Left forelimb (tissue), 1 donor: ENCODE measurements at places on chromosomes 13 and 19.
A peak's percentile ranks its signal among the peaks of the same experiment; 100 is the strongest.

GRCh38 chr13:100565286-100565685, 23.3 kb downstream of the GGACT start:
- DNase-seq: no peak

- DNase-seq: no peak
Measured at GRCh38 chr19:27654266-27654990, 1558.5 kb downstream of the UQCRFS1 start.

DNA sequence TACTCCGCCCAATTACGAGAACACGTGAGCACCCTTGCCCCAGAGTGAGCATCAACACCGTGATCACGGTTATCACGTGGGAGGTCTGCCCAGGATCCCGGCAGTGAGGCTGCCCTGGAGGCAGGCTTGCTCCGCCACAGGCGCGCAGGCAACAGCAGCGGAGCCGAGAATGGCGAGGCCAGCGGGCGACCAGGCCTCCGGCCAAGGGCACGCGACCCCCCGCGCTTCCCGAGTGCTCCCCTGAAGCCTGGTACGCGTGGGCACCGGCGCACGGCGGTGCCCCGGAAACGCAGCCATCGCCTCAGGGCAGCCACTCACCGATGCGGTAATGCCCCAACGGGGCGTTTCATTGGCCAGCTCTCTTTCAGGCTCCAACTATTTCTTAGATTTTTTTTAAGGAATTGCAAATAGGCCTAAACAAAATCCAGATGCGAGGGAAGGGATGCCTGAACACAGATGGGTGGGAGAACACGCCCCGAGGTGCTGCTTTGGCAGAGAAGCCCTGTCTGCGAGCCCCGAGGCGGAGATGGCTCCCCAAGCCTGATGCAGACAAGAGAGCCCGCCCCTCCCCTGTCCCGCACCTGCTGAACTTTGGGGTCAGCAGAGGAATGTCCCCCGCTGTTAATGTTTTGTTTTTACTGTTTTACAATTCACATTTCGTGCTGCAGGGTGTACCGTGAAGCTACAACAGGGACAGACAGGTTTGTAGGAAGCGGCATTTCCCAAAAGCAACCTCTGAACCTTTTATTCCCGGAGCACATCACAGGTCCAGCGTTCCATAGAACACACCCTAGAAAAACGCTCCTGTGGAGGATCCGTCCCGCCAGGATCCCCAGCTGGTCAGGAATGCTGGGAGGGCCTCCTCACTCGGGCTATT, 132.7 kb downstream of the ZDHHC20 start:
- DNase-seq: no peak

DNA sequence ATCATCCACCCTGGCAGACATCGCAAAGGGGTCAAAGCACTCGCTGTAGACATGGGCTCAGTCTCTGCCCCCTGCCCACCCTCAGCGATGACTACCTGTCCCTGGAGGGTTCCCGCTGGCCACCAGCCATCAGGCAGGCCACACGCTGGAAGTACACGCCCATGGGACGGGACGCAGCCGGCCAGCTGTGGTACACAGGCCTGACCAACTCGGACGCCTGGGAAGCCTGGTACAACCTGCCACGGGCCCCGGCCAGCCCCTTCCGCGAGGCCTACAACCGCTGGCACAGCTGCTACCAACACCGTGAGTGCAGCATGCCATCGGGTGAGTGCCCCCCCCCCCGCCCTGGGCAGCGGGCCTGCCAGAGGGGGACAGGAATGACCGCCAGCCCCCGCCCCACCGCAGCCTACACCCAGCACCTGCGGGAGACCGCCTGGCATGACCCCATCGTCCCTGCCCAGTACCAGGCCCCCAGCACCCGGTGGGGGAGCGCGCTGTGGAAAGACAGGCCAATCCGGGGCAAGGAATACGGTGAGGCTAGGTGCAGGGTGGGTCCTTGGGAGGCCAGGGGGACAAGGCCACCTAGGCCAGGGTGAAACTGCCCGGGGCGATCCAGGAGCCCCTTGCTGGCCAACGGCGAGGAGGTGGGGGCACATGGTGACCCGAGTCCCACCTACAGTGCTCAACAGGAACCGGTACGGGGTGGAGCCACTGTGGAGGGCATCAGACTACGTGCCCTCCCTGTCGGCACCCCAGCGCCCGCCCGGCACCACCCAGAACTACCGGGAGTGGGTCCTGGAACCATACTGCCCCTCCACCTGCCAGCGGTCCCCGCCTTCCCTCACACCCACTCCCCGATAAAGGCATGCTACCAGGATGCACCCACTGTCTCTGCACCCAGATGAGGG, 4.4 kb downstream of the TEKTIP1 start:
- DNase-seq: no peak

DNA sequence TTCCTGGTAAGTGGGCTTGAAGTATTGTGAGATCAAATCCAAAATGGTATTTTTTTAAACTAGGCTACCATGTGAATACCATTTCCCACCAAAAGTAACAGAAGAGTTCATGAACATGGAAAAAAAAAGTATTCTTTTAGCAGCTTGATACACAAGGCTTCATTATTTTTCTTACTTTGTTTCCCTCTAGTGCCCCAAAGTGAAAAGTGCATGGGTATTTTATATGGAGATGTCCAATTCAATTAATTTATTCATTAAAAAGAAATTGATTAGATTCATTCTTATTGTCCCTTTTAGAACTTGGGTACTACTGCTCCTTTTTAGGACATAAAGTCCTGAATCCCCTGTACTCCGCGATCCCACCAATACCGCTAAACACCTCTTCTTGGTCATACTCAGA, 28.6 kb upstream of the SCEL start:
- no peak for DNase-seq

GRCh38 chr13:102761071-102761470, 12.5 kb downstream of the TEX30 start:
- DNase-seq: no peak

- DNase-seq: no peak
Measured at GRCh38 chr13:109858319-109858718, 71.9 kb upstream of the IRS2 start.

GRCh38 chr19:54916822-54917221, 10.9 kb downstream of the NCR1 start:
- DNase-seq: no peak

DNA sequence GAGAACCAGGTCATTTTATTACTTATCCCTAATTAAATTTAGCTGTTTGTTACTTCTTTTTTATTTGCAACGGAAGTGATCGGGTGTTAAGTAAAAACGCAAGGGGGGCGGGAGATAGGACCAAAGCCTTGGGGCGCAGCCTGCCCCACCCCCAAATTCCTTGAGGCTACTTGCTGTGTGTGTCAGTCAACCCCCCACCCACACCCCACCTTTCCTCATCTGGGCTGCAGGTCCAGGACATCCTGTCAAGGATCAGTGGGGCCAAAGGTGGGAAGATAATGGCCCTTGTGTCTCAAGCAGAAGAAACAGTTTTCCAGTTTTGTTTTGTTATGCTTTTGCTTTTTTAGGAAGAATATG, 1.2 kb upstream of the FOXO1 start:
- no peak for DNase-seq

DNA sequence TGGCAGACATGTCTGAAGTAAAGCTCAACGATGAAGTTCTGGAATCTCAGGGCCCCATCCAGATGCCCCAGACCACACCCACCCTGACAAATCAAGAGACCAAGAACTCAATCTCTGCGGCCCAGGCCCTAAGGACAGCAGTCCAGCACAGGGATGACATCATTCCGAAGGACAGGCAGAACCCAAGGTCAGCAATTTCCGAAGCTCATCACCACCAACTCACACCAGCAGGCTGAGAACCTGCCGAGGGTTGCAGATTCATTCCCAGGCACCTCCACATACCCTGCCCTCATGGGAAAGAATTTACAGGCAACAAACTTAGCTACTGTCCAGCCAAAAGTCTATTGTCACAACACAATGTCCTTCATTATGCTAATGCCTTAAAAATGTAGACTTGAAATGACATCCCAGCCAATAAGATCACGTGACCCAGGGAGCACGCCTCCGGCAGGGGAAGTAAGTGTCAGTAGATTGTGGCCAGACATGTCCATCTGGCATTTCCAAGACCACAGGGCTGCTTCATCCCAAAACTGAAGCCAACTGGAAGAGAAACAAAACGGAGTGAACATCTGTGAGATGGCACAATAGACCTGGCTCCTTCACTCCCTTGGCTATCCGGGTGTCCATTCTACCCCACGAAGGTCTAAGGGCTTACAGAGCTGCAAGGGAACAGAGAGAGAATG, 98.8 kb downstream of the CRYL1 start:
- DNase-seq: no peak

DNA sequence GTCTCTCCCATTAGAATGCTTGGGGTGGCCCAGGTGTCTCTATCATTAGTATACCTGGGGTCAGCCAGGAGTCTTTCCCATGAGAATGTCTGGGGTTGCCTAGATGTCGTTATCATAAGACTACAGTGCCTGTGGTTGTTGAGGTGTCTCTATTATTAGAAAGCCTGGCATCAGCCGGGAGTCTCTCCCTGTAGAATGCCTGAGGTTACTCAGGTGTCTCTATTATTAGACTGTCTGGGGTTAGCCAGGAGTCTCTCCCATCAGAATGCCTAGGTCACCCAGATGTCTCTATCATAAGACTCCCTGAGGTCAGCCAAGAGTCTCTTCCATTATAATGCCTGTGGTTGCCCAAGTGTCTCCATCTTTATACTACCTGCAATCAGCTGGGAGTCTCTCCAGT, 1541.1 kb downstream of the UQCRFS1 start:
- peak; percentile 8 for DNase-seq

- no peak for DNase-seq
Measured at GRCh38 chr13:113740286-113740556, 18.8 kb upstream of the TMEM255B start.

GRCh38 chr19:17778251-17778967, 16.5 kb upstream of the B3GNT3 start:
- DNase-seq: no peak

GRCh38 chr19:7417671-7418324, 69.1 kb downstream of the ARHGEF18 start:
- DNase-seq: no peak
